CD8-positive, alpha-beta memory T cell (primary cell): ENCODE measurements at places on chromosomes 5 and 9. TPM values are rescaled to one million over a fixed set of nuclear protein-coding genes. Genes with fewer than 3 reads are reported as not detected.

Gene TIGD6
- 3.1 TPM for total RNA-seq

Gene LMX1B
- total RNA-seq, result not detected

Gene KIF3A
- total RNA-seq, result 21.1 TPM

Gene C9orf50
- not detected for total RNA-seq

Gene C9
- total RNA-seq, result not detected

Gene PIP5KL1
- total RNA-seq, result 2.5 TPM

Gene RALGPS1
- total RNA-seq, result 1.6 TPM

Gene CTXN3
- total RNA-seq, result not detected

DNA sequence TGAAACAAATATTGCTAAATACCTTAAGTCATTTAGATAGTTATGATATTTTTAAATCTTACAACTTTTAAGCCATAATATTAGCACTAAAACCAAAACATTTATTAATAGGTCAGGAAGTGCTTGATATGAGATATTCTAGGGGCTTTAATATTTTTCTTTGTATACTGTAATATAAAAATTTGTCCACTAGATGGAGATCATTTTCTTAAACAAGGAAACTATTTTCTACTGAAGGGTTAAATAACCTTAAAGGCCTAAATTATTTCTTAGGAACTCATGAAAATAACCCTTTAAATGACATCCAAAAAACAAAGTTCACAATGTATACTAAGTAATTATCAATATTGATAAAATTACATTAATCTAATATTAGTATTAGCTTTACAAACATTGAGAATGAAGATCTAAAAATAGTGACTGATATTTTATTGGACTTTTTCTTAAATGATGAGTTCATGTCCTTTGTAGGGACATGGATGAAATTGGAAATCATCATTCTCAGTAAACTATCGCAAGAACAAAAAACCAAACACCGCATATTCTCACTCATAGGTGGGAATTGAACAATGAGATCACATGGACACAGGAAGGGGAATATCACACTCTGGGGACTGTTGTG is 635.7 kb downstream of the RAB3C start:
- no peak for DNase-seq

DNA sequence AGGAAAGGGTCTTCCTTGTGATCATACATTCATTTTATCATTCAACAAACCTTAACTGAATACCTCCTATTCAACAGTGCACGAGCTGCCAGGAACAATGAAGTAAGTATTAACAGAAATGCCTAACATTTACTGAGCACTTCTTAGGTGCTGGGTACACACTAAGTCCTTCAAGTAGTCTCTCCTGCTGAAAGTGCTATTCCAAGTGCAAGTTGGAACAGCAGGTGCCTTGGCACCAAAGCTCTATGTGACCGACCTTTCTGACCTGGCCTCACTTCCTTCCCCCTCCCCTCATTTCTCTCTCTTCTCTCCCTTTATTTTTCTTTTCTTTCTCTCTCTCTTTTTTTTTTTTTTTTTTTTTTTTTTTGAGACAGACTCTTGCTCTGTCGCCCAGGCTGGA is 94.5 kb downstream of the GRIA1 start:
- DNase-seq, result no peak

DNA sequence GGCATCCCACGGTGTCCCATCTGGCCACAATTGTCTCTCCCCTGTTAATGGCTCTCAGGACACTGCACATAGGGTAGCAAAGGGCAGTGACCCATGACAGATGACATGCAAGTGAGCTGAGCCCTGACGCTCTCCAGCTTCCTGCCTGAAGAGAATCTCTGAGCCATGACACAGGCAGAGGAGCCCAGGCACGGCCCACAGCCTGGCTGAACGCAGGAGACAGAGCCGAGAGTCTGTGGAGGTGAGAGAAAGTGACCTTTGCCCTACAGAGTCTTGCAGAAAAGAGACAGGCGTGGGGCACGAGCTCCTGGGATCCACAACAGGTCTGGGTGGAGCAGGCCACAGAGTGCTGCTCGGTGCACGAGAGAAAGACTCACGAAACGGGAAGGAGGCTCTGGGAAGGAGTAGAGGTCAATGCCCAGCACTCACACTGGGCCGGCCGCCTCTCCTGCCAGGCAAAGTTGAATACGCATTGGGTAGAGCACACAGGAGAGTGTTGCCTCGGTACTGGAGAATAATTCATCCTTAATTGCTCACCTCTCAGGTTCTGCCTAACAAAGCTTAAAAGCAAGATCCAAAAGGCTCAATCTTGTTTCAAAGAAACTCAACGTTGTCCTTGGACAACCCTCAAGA is 90.3 kb downstream of the MRPL36 start:
- DNase-seq, result no peak

DNA sequence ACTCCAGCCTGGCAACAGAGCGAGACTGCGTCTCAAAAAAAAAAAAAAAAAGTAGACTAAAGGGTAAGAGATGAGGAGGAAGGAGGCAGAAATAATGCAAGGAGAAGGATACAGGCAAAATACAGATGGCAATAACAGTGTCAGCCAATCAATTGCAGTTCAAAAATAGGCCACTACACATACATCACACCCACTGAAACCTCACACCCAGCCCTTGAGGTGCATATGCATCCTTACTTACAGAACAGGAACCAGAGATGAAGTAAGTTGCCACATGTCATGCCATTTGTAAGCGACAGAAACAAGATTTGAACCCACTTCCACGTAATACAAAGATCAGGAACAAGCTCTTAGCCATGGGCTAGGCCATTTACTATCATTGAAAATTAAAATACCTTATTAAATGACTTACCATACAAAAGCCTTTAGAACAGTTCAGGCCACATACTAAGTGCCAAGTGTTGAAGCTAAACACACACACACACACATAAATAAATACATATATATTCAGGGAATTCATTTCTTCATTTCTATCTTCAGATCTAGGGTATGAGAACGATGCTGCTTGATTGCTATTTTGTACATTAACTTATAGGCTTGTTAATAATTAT is 98.4 kb downstream of the FNBP1 start:
- DNase-seq, result peak; percentile 67

DNA sequence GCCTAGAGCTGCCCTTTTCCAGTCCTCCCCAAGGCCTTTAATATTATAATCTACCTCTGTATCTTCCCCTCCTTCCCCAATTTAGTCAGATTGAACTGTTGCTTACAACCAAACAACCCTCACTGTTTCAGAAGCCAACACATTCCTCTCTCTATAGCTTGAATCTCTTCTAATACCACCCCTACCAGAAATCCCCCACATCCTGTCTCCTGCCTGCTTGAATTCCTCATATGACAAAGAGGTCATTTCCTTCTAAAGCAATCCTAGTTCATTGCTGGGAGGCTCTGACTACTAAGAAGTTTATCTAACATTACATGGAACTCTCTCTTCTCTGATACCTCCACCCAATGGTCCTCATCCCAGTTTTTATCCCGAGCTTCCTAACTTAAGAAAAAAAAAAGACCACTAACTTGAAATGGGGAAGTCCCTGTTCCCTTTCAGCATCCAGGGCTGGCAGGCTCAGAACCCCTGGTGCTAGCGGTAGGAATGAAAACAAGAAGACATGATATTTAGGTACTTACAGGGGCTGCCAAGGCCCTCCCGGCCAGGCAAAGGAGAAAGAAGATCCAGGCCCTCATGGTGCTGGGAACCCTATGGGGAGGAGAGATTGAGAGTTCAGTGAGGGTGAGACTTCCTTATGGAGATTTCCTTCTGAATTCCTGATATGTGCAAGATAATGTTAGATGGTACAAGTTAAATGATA is 11.0 kb downstream of the SPARC start:
- no peak for DNase-seq

DNA sequence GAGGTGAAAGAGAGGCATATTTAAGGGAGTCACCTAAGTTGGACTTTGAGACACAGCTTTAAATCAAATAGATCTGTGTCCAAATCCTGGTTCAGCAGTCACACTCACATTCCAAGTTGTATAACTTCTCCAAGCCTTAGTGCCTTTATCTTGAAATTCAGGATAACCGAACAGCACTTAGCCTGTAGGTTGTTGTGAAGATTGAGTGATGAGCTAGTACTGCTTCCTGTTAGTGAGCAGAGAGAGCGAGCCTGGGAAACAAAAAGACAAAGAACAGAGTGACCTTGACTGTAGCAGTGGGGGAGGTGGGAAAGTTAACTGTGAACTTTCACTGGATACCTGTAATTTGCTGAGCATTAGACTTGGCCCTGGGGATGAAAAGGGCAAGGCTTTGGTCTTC is 22.4 kb downstream of the MAML1 start:
- DNase-seq, result no peak

- DNase-seq, result no peak
Measured at GRCh38 chr5:34545164-34545563, 111.0 kb upstream of the RAI14 start.

DNA sequence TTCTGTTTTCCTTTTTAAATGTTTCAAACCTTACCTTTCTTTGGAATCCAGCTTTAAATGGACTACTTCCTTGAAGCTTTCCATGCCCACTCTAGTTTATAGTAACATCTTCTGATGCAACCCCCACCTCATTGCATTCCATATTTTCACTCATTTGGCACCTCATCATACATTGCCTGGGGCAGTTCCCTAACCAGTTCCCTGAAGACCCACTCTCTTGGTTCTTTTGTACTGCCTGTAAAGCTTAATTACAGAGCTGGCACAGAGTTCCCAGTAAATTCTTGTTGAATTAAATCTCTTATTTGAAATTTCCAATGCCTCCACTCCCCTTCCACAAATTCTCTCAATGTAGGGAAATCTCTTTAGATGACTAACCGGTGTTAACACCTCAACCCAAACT is 257.2 kb downstream of the ARRDC3 start:
- DNase-seq, result no peak

GRCh38 chr9:90726215-90726614 is 75.4 kb upstream of the SYK start:
- no peak for DNase-seq

DNA sequence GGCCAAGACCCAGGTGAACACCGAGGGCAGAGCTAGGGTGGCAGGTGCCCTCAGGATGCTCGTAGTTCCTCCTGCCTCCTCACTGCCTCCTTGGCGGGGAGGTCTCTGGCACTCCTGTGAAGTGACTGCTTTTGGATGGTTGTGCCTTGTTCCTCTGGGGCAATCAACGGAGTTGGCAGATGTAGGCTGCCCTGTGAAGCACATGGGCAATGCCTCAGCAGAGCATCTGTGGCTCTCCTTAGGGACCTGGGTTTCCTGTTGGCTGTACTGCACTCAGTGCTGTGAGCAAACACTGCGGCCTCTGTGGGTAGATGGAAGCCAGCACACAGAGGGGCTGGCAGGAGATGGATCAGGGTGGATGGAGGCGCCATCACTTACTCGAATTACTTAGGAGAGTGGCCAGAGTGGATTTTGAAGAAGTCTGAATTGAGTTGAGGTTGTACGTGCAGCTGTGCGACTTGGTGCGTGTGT is 71.4 kb upstream of the COL5A1 start:
- no peak for DNase-seq

GRCh38 chr5:169745441-169746146 is 108.5 kb downstream of the DOCK2 start:
- no peak for DNase-seq

- DNase-seq, result no peak
Measured at GRCh38 chr9:83701769-83702168, 6.0 kb downstream of the UBQLN1 start.

GRCh38 chr9:69425136-69425801 is 100.3 kb downstream of the ENTREP1 start:
- DNase-seq, result no peak

DNA sequence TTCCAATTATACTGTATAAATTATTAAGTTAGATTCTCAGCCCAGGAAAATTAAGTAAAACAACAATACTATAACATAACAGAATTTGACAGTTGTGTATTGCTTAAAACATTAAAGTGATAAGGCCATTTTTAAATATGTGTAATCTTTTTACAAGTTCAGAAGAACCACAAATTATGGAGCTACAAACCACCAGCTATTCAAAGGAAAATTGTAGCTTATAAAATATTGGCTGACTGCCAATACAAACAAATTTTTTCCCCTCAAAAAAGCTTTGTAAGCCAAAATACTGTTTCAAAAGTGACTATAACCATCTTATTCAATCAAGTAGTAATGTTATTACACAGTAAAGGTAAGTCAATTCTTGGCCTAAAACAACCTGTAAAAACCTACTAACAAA is 21.9 kb downstream of the STRBP start:
- DNase-seq, result no peak

- no peak for DNase-seq
Measured at GRCh38 chr9:76271755-76272154, 122.5 kb downstream of the RFK start.

GRCh38 chr5:173542964-173543363 is 73.5 kb downstream of the BOD1 start:
- DNase-seq, result no peak

- DNase-seq, result no peak
Measured at GRCh38 chr5:3302228-3302627, 293.4 kb upstream of the IRX1 start.
